ENCODE measurements at places on chromosomes 7 and 10.

DNA sequence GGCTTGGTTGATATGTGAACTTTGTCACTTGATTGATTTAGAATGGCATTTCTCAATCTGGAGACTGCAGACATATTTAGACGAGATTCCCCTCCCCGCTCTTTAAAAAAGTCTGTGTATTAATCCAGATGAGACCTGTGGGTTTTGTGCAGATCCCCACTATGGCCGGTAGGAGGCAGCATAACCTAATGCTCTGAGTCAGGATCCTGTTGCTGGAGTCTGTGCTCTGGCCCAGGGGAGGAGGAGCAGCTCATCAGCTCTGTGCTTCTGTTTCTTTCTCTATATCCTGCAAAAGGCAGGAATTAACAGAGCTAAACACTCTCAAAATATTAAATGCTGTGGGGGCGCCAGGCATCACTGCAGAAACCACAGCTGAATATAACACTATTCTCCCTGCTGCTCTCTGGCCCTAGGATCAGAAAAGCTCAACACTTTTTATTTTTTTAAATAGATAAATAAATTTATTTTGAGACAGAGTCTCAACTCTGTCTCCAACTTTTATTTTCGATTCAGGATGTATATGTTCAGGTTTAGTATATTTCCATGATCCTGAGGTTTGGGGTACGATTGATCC, 23.9 kb upstream of the SEPHS1 start:
- H3K27ac ChIP-seq, result no peak overlapping the region
- H3K4me3 ChIP-seq, result no peak overlapping the region
- no peaks in the 10 kb centered on the region for H3K4me1 ChIP-seq
- H3K27me3 ChIP-seq, result no peaks in the 10 kb centered on the region
- peak; percentile 4 for DNase-seq

- peak overlapping the region; percentile 55 for H3K27ac ChIP-seq
- H3K36me3 ChIP-seq, result peaks cover 39% of the 10 kb centered on the region
- H3K4me3 ChIP-seq, result no peak overlapping the region
- H3K27me3 ChIP-seq, result no peaks in the 10 kb centered on the region
- no peak for DNase-seq
Measured at GRCh38 chr10:119663866-119664698, 12.9 kb downstream of the BAG3 start.

DNA sequence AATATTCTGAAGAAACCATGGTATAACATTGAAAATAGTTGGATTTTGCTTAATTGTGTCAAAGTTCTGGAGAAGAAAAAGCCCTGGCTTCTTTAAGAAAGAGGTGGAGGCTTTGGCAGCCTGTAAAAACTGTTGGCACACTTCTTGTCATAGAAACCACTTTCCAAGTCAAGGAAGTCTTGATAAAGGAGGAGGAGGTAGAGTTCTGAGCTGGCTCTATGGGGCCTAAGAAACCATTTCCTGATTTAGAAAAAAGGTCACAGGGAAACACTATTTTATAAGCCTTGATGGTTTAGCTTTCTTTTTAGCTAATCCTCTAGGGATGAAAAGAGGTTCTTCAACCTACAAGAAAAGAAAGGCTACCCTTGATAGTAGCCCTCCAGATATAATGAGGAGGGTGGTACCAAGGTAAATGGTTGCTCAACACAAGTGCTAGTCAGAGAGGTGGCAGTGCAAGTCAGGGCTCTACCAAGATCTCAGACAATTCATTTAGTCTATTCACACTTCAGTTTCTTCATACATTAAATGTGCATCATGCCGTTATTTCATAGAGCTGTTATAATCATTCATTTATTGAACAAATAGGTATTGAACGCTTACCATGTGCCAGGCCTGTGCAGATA, 346.9 kb downstream of the RNLS start:
- no peak overlapping the region for H3K4me3 ChIP-seq
- no peaks in the 10 kb centered on the region for H3K36me3 ChIP-seq
- H3K4me1 ChIP-seq, result no peaks in the 10 kb centered on the region
- DNase-seq, result no peak
- H3K27me3 ChIP-seq, result no peaks in the 10 kb centered on the region

DNA sequence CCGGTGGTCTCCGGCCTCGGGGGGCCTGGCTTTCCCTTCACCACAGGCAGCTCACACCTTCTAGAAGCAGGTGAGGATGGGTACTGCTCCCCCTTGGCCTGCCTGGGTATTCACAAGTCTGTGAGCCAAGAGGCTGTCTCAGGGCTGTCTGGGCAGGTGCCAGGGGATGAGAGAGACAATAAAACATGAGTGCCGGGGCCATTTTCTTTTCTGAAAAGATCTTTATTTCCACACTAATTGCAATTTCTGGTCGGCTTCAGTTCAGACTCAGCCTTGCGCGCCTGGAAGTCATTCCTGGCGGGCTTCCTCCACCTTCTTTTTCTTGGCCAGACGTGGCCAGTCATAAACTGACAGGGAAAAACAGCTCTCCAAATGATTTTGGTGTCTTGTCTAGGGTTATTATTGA, 171.2 kb downstream of the ARHGAP12 start:
- no peak overlapping the region for H3K4me3 ChIP-seq
- H3K4me1 ChIP-seq, result peaks cover 13% of the 10 kb centered on the region

GRCh38 chr7:52897713-52898112, 137.7 kb upstream of the POM121L12 start:
- no peaks in the 10 kb centered on the region for H3K27me3 ChIP-seq
- no peak overlapping the region for H3K27ac ChIP-seq
- no peaks in the 10 kb centered on the region for H3K4me1 ChIP-seq
- no peak overlapping the region for H3K4me3 ChIP-seq
- DNase-seq, result no peak

DNA sequence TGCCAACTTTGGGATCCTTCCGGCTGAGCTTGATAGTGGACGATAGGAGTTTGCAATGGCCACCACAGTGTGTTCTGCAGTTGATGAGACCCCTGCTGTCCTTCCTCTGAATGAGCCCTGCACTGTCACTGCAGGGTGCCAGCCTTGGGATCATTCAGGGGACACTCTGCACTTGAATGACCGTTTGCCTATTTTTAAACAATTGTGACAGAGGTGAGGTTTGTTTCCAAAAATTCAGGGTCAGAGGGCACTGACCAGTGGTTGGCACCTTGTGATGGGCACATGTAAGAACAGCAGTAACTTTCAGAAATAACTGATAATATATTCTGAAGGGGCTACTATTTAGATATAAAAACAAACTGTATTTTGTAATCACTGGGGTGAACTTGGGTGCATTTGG, 48.5 kb upstream of the ADARB2 start:
- H3K4me3 ChIP-seq, result no peak overlapping the region
- H3K4me1 ChIP-seq, result no peaks in the 10 kb centered on the region
- no peak overlapping the region for H3K27ac ChIP-seq
- H3K36me3 ChIP-seq, result no peaks in the 10 kb centered on the region
- H3K27me3 ChIP-seq, result peaks cover 3% of the 10 kb centered on the region
- DNase-seq, result no peak

DNA sequence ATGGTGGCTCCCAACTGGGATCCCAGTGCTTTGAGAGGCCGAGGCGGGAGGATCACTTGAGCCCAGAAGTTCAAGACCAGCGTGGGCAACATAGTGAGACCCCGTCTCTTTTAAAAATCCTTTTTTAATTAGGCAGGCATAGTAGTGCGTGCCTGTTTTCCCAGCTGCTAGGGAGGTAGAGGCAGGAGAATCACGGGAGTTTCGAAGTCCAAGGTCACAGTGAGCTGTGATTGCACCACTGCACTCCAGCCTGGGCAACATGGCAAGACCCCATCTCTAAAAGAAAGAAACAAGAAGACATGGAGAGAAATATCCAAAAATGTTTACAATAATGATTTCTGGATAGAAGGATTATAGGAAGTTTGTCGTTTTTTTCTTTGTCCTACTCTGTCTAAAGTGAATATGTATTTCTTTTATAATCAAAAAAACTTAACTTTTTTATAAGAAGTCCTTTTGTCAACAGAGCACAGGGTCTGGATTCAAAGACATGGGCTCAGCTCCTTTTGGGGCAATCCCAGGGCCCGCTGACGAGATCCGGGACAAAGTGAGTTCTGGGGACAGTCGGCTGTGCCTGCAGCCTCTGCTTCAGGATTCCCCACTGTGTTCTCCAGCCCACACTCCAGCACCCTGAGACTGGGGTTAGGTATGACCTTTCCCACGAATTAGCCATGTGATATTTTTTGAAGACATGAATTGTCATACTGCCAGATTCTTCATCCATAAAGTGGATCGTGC, 45.6 kb downstream of the PDGFA start:
- no peak overlapping the region for H3K27ac ChIP-seq
- peaks cover 20% of the 10 kb centered on the region for H3K4me1 ChIP-seq
- no peak for DNase-seq
- H3K4me3 ChIP-seq, result no peak overlapping the region
- H3K27me3 ChIP-seq, result peaks cover 9% of the 10 kb centered on the region

Data from esophagus squamous epithelium (tissue), 5 donors.